ENCODE measurements at places on chromosomes 12 and 14.

DNA sequence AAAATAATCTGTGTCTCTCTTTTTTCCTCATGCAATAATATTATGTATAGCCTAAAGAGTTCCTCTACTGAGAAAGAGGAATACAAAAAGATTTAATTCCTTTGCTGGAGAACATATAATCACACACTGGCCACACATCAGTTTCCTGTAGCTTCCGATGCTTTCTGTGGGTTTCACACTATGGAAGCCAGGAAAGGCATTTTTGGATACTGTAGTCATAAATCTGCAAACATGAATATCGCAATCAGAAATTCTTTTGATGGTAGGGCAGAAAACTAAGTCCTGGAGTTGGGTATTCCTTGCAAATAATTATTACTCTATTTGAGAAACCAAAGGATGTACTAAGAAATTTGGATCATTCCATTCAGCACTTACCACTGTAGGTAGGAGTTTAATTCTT lies 260.0 kb downstream of the ACSS3 start:
- DNase-seq = no peak

DNA sequence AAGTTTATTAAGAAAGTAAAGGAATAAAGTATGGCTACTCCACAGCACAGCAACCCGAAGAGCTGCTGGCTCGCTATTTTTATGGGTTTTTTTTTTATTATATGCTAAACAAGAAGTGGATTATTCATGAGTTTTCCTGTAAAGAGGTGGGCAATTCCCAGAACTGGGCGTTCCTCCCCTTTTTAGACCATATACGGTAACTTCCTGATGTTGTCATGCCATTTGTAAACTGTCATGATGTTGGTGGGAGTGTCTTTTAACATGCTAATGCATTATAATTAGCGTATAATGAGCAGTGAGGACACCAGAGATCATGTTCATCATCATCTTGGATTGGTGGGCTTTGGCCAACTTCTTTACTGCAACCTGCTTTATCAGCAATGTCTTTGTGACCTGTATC lies 372.5 kb downstream of the ZFP36L1 start:
- DNase-seq = no peak

- DNase-seq = no peak
Measured at GRCh38 chr14:93830753-93831461, 42.6 kb upstream of the PRIMA1 start.

- DNase-seq = no peak
Measured at GRCh38 chr14:93799989-93800921, 12.0 kb upstream of the PRIMA1 start.

GRCh38 chr12:62164036-62164435 lies 96.2 kb upstream of the USP15 start:
- no peak for DNase-seq

DNA sequence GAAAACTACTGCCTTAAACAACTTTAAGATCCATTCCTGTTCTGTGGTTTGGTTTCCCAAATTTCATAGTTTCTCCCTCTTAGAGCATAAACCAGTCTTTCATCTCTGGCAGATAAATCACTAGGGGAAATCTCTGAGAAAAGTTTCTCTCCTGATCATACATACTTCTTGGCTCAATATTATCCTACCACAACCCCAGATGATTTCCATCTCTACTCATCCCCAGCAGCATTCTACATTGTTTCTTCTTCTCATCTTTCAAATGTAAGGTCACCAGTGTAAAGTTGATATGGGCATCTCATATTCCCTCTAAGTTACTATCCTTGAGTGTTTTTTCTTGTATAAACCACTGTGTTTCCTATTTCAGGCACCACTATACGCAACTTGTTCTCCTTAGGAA lies 45.9 kb upstream of the PLEKHG7 start:
- no peak for DNase-seq

DNA sequence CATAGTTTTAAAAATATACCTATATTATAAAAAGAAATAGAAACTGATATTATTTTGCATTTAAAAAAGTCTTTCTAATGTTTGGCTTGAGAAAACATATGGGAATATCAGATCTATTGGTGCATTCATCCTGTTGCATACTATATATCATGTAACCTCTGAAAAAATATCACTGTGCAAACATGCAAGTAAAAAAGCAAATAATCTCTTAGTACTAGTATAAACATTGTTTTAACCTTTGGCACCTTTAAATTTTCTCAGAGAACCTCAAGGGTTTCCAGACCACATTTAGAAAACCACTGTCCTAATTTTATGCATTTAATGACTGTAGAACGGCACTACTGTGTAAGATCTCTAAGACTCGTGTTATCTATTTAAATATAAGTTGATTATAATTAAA lies 416.8 kb downstream of the LRFN5 start:
- no peak for DNase-seq

GRCh38 chr12:11749943-11750690 lies 100.6 kb downstream of the ETV6 start:
- no peak for DNase-seq

- no peak for DNase-seq
Measured at GRCh38 chr12:65828711-65829339, 4.5 kb downstream of the HMGA2 start.

- no peak for DNase-seq
Measured at GRCh38 chr12:4562034-4562657, at the start of gene DYRK4. DYRK4 (plus strand) TSS chr12:4562208; CDS start chr12:4562246, 38 bp downstream.

All from stimulated activated CD8-positive, alpha-beta memory T cell treated with anti-CD3 and anti-CD28 coated beads, Interleukin-2, amount 100 ng/mL, for 1 hour (primary cell).